Activated gamma-delta T cell treated with Interleukin-2 at 50 U/mL for 16 hours (primary cell): ENCODE measurements at places on chromosomes 6 and 20.

GRCh38 chr20:5996765-5997164 is 46.3 kb downstream of the MCM8 start:
- peak; percentile 51 for DNase-seq

- DNase-seq, result no peak
These were observed 184.1 kb upstream of the GMDS start for GRCh38 chr6:2429460-2429859.

DNA sequence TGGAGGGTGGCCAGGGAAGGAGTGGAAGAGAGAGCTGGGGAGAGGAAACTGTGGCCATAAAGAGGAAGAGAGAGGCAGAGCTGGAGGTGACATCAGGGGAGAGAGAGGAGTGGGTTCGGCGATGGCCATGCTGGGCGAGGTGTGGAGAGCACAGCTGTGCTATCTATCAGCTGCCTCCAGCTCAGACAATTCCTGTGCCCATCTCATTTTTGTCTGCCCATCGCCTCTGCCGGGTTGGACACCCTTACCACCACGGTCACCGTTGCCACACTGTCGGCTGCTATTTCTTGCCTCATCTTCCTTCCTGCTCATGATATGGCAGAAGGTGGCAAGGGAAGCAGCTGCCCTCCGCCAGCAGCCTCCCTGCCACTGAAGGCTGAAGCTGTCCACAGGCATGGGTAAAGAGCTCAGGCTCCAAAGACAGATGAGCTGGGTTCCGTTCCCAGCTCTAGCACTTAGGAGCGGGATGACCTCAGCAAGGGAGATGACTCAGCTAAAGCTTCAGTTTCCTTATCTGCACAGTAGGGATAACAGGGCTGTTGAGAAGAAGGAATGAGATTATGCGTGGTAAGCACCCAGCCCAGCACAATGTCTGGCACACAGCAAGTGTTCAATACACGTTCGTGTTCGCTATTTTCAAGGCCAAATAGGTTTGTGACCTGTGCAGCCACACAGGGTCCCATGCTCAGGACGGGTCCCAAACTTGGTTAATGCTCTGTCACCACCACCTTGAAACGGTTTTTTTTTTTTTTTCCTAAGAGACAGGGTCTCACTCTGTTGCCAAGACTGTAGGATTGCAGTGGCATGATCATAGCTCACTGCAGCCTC is 21.9 kb upstream of the TAF8 start:
- DNase-seq, result no peak

GRCh38 chr6:29629571-29629970 is 3.4 kb downstream of the GABBR1 start:
- DNase-seq, result no peak

DNA sequence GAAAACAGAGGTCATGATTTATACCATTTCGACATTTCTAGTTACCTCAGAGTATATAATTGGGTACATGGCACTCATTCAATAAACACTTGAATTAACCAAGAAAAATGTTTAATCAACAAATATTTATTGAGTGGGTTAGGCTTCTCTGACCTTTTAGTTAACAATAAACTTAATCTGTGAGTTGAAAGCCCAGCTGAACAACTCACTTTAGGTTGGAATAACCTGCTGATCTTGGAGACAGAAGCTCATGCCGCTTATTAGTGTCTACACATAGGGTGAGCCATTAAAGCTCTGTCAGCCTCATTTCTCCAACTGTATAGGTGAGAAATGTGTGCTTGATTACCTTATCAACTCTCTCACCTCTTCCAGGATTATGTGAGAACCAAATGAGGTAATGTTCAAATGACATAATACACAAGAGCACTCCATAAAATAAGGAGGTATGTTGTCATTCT is 98.2 kb upstream of the DTNBP1 start:
- DNase-seq, result no peak
